ENCODE measurements at places on chromosomes 1 and 21.
A peak's percentile ranks its signal among the peaks of the same experiment; 100 is the strongest.

DNA sequence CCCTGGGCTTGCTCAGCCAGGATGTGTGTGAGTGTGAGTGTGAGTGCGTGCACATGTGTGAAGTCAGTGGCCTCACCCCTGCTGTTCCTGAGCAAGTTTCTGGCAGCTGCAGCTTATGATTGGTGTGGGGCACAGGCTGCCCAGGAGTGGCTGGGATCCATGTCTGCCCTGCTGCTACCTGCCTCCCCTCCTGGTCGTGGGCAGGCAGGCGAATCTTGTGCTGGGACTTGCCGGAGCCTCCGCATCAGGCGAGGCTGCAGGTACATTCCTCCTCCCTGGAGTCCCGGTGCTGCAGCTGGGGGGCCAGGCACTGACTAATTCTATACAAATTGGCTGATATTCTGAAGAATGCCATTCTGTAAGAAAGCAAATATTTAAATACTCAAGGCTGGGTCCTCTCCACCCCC lies 85.6 kb upstream of the WNT4 start:
- DNase-seq = no peak

DNA sequence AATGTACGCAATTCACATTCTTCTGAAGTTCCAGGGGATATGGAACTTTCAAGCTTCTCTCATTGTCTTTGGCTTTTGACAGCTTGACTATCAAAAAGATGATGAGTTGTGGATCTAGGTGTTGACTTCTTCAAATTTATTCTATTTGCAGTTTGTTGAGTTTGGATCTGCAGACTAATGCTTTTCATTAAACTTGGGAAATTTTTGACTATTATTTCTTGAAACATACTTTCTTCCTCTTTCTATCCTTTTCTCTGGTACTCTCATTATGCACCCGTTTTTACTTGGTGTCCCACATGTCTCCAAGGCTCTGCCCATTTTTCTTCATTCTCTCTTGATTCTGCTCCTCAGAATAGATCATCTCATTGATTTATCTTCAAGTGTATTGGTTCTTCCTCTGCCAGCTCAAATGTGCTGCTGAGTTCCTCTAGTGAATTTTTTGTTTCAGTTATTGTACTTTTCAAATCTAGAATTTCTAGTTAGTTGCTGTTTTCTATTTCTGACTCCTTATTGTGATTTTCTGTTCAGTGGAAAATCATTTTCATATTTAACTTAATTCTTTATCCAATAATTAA lies 49.4 kb downstream of the CYP2J2 start:
- no peak for DNase-seq

GRCh38 chr1:1540090-1540817 lies at the start of gene TMEM240:
Gene TMEM240 (minus strand): TSS chr1:1540624. CDS start chr1:1540346, 278 bp downstream.
- DNase-seq = no peak

DNA sequence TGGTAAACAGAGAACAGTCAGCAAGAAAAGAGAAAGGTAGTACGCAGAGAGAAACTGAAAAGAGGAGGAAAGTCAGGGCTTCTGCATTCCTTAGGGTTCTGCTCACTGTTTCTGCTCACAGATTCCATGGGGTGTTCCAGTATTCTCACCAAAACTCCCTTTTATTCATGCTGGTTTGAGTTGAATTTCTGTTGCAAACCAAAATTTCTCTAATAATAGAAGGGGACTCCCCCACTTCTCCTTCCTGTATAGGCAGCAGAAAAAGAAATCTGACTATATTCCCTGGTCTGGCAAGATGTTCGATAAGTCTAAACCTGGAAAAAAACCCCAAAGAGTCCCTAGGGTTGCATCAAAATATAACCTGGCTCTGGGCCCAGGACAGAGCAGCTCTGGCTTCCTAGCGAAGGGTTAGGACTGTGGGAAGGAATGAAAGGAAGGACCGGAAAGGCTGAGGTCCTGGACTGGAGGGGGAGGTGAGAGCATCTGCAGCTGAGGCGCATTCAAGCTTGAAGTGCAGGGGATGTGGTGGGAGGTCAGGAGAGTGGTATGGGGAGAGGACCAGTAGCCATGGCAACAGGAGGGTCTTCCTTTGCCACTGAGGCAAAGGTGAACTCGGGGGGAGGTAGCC lies 18.8 kb upstream of the RGS16 start:
- DNase-seq = no peak

DNA sequence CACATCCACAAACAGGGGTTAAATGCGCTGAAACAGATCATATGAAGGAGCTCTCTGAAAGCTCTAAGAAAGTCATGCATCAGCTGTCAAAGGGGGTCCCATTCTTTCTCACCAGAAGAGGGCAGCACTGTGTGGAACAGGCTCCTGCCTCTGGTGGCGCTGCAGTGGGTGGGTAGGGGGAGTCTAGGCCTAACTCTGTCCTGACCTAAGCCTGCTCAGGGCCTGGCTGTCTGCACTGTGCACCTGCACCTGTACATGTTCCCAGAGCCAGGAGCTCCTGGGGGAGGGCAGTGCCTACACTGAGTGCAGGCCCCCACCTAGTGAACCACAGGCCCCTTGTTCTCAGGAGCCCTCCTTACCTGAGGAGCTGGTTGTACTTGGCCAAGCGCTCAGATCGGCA lies 16.0 kb downstream of the ENO1 start:
- no peak for DNase-seq

DNA sequence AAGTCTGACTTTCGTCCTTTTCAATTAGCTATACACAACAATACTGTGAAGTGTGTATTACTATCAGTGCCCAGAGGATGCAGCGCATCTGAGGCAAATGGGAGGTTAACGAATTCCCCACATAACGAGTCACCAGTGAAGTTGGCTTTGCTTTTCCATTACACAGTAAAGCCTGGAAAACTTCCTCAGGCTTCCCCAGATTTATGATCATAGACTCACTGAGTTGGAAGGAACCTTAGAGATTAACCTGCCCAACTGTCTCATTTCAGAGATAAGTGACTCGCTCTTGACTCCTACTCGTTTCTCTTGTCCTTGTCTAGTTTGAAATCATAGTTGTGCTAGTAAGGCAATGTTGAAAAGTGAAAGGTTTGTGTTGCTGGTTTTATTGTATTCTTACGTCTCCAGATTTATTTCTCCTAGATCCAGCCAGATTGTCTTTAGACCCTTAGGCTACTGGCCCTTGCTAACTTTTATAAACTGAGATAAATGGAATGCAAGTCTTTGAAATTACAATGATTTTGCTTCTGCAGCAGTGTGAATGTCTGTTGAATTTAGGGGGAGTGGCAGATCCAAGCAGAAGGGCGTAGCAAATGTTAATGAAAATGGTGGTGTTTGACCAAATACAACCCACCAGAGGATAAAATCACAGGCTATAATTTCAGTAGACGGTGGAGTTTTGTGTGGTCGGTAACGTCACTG lies 17.3 kb downstream of the S1PR1 start:
- DNase-seq = peak; percentile 31

GRCh38 chr21:31879241-31879650 lies 6.4 kb downstream of the HUNK start:
- no peak for DNase-seq

GRCh38 chr1:208515129-208515528 lies 270.9 kb upstream of the PLXNA2 start:
- no peak for DNase-seq

GRCh38 chr1:224106568-224107281 lies 7.2 kb upstream of the FBXO28 start:
- peak; percentile 62 for DNase-seq

GRCh38 chr1:12097321-12097720 lies 34.2 kb downstream of the TNFRSF8 start:
- no peak for DNase-seq

GRCh38 chr21:42341776-42342542 lies 8.8 kb downstream of the TFF2 start:
- DNase-seq = no peak

Data from LHCN-M2 (cell line).